ENCODE measurements at places on chromosomes 3 and 15.
A peak's percentile ranks its signal among the peaks of the same experiment; 100 is the strongest.

DNA sequence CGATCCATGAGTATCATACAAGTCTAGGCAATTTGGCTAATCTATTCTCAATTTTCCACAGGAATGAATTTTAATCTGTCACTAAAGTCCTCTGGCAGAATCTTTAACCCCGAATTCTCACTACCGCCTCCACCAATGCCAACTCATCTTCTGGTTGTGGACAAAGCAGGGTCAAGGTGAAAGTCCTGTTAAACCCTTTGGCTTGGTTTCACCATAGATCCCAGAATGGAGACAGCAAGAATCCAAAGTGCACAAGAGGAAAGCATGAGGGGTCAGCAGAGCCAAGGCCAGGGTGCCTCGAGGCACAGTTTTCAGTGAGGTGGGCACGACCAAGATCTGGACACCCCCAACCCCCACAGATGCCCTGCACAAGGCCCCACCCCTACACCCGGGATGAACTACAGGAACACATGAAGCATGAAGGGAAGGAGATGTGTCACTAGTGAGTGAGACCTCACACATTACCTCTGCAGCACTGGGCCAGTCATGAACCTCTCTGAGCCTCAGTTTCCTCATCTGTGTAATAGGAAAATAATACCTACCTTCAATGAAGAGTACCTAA lies 466.2 kb downstream of the EPHB1 start:
- no peak for DNase-seq

DNA sequence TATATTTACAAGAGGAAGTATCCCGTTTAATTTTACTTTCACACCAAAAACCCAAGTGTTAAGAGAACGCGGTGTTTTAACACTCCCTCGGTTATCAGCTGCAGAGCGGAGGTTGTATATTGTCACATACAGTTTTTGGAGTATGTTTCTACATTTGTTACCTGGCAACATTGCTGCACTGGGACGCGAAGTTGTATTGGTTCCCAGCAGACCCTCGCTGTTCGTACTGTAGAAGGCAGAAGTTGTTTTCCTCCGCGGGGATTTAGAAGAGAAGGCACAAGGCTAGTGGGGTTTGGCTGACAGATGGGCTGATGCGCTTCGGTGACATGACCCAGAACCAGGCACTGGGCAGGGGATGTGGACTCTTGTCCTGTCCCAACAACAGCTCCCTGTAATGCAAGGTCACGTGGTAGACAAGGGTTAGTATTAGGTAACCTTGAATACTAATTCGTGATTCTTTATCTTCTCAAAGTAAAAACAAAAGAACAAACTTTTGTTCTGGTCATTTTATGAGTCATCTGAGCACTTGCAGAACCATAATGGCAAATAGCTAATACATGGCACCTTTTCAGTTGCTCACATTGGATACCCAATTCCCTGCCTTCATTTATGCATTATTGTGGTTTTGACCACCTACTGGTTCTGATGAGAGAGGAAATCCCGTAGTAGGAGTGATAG lies 230.4 kb upstream of the BHLHE40 start:
- DNase-seq: no peak

- DNase-seq: no peak
These were observed 60.3 kb upstream of the PSMD6 start for GRCh38 chr3:64083575-64083974.

- no peak for DNase-seq
These were observed 217.3 kb downstream of the SHQ1 start for GRCh38 chr3:72630969-72631344.

GRCh38 chr3:42762046-42762724 lies 10.9 kb downstream of the CCDC13 start:
- no peak for DNase-seq

DNA sequence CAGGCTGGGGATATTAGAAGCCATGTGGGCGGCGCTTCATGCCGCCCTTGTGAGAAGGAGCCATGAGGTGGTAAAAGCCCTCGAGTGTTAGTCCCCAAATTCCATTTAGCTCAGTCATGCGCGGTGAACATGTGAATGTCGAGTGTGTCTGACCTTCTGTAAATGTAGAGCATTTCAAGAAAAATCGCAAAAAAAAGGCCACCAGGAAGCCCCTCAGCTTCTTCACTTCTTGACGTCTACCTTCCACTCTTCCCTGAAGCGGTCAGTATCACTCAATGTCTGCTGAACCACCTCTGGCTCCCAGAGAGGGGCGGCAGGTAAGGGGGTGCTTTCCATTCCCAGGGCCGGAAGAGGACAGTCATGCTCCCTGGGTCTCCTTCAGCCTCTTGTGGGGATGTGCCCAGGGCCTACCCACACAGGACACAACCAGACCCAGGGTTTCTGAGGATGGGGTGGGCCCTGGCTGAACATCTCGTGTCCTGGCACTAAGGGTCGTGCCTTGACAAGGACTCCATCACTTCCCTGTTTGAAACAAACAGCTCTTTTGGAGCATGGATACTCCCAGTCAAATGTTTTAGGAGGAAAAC lies 274.9 kb downstream of the FAM43A start:
- DNase-seq: no peak

GRCh38 chr15:98626153-98626552 lies 22.2 kb upstream of the IGF1R start:
- DNase-seq: no peak

DNA sequence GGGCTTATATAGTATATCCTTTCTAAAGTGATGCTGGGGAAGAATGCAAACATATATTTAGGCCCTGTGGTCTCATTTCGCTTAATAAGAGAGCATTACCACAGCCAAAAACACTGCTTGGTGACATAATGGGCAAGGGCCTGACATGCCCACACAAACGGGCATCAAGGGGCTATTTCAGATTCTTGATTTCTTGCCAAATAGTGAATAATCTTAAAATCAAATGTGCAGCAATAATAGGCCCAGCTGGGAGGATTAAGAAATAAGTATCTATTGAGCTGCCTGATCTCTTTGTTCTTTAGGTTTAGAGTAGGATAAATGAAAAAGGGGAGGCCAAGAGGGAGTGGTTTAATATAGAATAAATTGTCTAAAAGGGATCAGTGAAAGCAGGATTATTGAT lies 241.0 kb upstream of the GBE1 start:
- DNase-seq: no peak

GRCh38 chr15:85727068-85727467 lies 67.7 kb downstream of the KLHL25 start:
- DNase-seq: no peak

DNA sequence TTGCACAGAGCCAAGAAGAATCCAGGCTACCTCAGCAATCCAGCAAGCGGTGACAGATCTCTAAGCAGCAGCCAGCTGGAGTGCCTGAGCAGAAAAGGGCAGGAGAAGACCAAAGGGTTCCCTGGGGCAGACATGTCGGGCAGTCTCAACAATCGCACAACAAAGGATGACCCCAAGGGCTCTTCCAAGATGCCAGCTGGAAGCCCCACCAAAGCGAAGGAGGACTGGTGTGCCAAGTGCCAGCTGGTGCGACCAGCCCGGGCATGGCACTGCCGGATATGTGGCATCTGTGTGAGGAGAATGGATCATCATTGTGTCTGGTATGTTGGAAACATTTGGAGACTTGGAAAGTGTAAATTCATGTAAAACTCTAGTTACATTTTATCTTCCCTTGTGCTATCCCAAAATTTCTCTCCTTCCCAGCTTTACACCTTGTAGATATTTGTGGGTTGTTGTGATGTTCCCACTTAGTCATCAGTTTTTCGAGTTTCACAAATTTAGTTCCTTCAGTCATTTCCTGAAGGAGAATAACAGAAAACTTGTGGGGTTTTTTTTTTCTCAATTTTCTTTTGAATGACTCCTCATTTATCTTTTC lies 6.4 kb downstream of the ZDHHC23 start:
- DNase-seq: no peak

DNA sequence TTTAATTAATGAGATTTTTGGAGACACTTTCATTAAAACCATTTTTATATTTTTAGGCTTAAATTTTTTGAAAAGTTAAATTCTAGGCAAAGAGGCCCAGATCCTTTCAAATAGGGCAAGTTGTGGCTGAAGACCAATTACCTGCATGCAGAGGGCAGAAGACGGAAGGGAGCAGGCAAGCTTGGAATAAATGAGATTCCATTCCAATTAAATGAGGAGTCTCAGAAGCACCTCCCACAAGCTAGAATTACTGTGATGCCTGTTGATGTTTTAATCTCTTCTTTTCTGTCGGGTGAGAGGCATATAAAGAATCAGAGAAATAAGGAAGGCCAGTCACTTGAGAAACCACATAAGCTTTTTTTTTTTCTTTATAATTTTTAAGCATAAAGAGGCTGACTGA lies 46.8 kb downstream of the KBTBD8 start:
- no peak for DNase-seq

DNA sequence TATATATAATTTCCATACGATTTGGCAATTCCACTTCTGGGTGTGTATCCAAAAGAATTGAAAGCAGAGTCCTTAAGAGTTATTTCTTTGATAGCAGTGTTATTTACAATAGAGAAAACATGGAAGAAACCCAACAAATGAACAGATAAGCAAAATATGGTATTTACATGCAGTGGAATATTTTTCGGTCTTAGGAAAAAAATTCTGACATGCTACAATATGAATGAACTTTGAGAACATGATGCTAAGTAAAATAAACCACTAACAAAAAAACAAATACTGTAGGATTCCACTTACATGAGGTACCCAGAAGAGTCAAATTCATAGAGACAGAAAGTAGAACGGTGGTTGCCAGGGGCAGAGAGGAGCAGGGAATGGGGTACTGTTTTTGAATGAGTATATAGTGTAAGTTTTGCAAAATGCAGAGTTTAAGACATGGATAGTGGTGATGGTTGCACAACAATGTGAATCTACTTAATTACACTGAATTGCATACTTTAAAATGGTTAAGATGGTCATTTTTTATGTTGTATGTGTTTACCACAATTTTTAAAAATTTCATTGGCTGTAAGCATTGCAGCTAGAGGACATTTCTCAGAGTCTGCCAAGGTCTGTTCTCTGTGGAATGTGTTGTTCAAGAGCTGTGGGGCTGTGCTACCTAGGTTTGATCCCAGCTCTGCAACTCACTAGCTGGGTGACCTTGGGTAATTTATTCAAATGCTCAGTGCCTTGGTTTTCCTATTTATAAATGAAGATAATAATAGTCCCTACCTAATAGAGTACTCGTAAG lies 122.1 kb downstream of the MEX3B start:
- no peak for DNase-seq

DNA sequence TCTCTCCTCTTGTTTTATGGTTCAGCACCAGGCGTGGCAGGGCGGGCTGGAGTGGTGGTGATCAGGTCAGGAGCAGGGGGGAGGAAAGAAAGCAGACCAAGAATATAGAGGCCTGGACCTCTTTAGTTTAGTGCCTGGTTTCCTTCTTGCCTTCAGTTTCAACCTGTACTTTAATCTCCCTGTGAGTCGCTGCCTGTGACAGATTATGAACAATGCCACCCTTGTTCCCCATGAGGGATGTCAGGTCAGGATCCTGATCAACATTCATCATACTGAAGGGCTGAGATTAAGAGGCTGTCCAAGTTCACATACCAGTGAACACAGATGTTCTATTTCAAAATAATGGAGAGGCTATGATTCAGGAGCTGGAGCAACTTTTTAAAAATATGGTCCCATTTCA lies 11.4 kb downstream of the ENTPD3 start:
- peak; percentile 11 for DNase-seq

DNA sequence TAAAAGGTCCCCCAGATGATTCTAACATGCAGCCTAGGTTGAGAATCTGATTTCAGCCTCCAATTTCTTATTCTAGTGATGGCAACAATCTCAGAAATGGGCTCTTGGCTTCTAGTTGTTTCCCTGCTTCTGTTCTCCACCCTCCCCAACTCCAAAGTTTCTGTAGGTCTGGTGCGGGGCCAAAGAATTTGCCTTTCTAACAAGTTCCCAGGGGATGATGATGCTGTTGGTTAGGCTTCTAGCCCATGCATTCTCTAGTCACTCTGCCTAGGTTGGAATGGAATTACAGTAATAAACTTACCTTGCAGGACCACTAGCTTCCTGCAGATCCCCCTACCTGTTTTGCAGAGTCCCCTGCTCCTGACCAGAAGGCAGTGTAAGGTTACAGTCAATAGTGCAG lies 103.2 kb upstream of the PPP2R3A start:
- no peak for DNase-seq

GRCh38 chr3:57078344-57078634 lies 17.8 kb downstream of the SPATA12 start:
- DNase-seq: no peak

- no peak for DNase-seq
These were observed 686 bp upstream of the P3H2 start for GRCh38 chr3:190121383-190121782.

- DNase-seq: no peak
These were observed at the start of gene SHF for GRCh38 chr15:45187894-45188830. SHF (minus strand) TSS chr15:45187966; CDS start chr15:45187951, 15 bp downstream.

GRCh38 chr15:80160570-80161156 lies 7.9 kb downstream of the FAH start:
- peak; percentile 69 for DNase-seq

- DNase-seq: no peak
These were observed 162.4 kb upstream of the CFAP20DC start for GRCh38 chr3:59212128-59212779.

- no peak for DNase-seq
These were observed 491.7 kb upstream of the RASGRP1 start for GRCh38 chr15:39056357-39056756.

GRCh38 chr15:40366457-40367370 lies 8.7 kb downstream of the DISP2 start:
- no peak for DNase-seq

- no peak for DNase-seq
These were observed 589.0 kb upstream of the DPPA4 start for GRCh38 chr3:109926376-109926775.

GRCh38 chr3:177693616-177694264 lies 496.5 kb upstream of the TBL1XR1 start:
- DNase-seq: no peak

- DNase-seq: no peak
These were observed 36.6 kb upstream of the MAGEF1 start for GRCh38 chr3:184748219-184749135.

DNA sequence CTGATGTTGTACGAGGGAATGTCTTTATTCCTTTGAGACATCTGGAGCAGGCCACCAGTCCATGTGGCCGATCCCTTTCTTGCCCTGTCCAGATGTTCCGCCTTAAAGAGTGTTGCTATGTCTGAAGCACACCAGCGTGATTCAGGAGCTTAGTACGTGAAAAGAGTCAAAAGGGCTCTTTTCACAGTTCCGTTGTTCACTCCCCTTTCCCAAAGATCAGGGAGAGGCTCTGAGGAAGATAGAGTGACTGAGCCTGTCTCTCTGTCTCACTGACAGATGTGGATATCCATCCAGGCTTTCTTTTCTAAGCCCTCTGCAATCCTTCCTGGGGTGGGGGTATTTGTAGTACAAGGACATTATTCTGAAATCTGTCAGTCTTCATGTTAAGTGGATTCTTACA lies 262.5 kb upstream of the LRTM1 start:
- no peak for DNase-seq

DNA sequence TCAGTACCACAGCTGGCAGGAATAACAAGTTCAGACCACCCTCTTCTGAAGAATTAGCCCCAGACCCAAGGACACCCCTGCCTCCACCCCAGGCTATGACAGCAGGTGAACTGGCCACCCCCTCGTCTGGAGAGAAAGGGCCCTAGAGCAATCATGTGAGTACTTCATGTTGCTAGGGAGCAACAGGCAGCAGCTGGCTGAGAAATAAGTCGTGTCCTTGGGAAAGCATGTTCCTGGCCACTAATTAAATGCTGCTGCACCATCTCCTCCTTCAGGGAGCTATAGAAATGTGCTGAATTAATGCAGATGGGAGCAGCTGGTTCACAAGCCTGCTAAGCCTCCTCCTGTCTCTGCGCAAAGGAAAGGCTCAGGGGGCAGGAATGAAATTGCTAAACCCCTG lies 31.5 kb downstream of the MRPS11 start:
- DNase-seq: no peak

- DNase-seq: no peak
These were observed 6.7 kb downstream of the KBTBD13 start for GRCh38 chr15:65083262-65083701.

GRCh38 chr3:17740721-17741141 lies 1.7 kb downstream of the TBC1D5 start:
- no peak for DNase-seq
